Stimulated activated CD4-positive, alpha-beta T cell treated with anti-CD3 and anti-CD28 coated beads, Interleukin-4, amount 100 ng/mL, for 48 hours (primary cell): ENCODE measurements at places on chromosomes 4 and X.

DNA sequence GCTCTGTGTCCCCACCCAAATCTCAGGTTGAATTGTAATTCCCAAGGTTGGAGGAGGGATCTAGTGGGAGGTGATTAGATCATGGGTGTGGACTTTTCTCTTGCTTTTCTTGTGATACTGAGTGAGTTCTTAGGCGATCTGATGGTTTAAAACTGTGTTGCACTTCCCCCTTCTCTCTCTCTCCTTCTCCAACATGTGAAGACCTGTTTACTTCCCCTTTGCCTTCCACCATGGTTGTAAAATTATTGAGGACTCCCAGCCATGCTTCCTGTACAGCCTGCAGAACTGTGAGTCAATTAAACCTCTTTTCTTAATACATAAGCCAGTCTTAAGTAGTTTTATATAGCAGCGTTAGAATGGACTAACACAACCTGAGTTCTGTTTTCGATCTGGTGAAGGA, 738.2 kb downstream of the ARAP2 start:
- no peak for DNase-seq

DNA sequence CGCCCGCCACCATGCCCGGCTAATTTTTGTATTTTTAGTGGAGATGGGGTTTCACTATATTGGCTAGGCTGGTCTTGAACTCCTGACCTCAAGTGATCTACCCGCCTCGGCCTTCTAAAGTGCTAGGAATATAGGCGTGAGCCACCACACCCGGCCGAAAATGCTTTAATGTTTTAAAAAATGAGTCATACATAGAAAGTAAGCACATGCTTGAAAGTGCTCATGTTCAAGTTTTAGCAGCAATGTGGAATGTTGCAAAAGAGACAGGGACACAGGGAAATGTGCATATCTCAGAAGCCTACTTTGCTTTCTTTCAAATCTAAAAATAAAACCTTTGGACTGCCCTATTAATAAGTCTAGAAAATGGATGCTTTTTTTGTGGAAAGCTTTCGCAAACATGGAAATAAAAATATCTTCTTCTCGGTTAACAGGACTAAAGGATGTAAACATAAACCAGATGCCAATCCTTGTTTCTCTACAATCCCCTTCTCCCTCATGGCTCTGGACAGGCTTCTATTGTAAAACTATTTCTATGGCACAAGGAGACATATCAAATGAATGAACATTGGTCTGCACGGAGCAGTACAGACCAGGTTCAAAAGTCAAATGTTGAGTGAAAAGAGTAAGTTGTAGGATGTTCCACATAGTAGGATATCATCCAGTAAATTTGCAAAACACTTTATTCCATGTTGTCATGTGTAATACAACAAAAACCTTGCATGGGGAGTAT, 15.0 kb downstream of the MECP2 start:
- no peak for DNase-seq

- no peak for DNase-seq
These were observed 83.1 kb downstream of the DMD start for GRCh38 chrX:33128048-33128805.

- no peak for DNase-seq
These were observed 62.2 kb downstream of the FMR1NB start for GRCh38 chrX:148043271-148043855.

DNA sequence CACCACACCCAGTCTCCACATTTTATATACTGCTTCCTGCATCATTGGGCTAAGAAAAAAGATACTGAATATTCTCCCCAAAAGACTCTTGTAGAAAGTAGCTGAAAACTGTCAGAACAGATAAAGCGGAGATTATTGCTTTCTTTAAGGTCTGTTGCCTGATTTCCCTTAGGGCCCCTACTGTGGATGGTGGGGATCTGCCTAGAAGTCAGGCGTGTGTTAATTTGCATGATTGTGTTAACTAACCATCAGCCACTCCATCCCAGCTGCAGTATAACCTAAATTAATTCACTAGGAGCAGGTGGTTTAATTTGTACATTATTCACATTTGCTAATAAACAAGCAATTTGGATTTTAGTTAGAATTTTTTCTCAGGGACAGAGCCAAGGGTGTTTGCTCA, 360.3 kb downstream of the FBXW7 start:
- DNase-seq, result no peak

- no peak for DNase-seq
These were observed 591 bp upstream of the TSPAN7 start for GRCh38 chrX:38560776-38561125.

DNA sequence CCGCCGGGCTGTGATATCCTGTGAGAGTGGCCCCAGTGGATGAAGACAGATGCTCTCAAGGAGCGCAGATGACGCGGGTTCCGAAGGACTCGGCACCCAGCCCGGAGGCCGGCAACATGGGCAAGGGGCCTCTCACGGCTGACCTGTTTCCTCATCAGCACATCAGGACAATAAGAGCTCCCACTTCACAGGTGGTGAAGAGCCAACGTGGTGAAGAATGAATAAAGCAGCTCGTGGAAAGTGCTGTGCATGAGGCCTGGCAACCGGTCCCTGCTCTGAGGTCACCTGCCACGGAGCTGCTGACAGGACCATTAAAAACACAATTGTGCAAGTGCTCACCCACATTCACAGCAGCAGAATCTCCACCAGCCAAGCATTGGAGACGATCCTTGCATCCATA, 22.9 kb downstream of the ABLIM2 start:
- no peak for DNase-seq

DNA sequence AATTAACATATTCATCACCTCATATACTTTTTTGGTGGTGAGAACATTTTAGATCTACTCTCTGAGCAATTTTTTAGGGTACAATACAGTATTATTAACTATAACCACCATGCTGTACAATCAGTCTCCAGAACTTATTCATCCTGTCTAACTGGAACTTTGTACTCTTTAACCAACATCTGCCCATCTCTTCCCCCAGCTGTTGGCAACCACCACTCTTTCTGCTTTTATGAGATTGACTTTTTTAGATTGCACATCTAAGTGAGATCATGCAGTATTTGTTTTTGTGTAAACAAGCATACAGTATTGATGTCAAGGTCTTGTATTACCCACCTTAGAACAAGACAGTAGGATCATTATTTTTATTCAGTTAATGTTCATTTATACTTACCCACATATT, 516.8 kb downstream of the RPA4 start:
- DNase-seq, result no peak
